T-helper 1 cell (primary cell): ENCODE measurements at places on chromosomes 2 and 18.

DNA sequence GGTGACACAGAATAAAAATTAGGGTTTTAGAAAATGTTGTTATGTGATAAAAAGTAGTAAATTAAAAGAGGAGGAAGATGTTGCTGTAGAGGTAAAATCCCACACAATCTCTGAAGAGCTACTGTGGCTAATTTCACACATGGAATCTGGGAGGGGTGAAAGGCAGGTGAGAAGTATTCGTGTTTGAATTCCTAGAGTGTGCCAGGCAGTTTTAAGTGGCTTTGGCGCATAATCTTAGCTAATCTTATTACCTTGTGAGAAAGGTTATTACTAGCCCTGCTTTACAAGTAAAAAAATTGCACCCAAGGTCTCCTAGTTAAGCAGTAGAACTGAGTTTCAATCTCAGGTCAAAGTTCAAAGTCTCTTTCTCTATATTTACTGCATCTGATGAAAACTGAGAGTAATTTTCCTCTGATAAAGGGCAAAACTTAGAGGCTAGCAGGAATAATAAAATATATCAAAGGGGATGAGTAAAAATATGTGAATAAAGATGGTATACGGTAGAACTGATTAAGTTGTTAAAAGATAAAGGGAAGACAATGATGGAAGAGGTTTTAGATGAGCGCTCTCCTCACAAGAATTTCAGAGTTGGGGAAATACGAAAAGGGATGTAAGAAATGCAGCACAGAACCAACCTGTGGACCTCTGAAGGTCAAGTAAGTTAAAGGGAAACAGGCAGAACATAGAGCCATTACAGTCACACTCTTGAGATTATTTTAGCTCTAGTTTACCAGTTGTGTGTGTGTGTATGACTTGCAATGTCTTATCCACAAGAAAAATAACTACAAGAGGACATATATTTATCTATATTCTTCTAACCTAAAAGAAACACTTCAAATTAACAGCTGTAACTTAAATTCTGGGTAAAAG is 34.8 kb downstream of the GAREM1 start:
- DNase-seq, result no peak

DNA sequence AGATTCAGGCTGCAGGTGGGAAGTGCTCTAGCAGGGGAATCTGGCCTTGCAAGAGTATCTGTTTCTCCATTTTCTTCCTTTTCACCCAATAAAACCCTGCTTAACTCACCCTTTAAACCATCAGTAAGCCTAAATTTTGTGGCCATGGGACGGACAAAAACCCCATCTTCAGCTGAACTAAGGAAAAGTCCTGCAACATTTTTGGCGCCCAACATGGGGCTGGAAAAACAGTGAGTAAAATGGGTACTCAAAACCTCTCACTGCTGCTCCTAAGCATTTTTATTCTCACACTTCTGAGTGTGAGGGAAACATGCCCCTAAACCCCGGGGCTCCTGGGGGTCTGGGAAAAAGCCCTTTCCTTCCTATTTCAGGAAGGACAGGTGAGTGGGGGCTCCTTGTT is 414.3 kb downstream of the ZNF804A start:
- no peak for DNase-seq

DNA sequence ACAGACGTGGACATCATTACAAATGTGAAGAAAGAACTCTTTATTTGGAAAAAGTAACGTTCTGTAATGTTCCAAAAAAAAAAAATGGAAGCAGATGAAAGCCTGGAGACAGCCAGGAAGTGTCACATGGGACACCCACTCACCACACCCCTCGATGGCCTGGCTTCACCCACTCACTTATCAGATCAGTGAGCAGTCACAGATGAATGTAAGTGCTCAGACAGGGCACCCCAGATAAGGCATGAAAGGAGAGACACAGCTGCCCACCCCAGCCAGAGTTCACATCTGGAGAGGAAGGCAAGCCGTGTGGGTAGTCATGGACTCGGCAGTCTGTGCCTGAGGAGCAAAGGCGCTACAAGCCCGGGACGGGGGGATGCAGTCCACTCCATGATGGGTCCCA is 105.2 kb downstream of the SEPTIN10 start:
- DNase-seq, result no peak

DNA sequence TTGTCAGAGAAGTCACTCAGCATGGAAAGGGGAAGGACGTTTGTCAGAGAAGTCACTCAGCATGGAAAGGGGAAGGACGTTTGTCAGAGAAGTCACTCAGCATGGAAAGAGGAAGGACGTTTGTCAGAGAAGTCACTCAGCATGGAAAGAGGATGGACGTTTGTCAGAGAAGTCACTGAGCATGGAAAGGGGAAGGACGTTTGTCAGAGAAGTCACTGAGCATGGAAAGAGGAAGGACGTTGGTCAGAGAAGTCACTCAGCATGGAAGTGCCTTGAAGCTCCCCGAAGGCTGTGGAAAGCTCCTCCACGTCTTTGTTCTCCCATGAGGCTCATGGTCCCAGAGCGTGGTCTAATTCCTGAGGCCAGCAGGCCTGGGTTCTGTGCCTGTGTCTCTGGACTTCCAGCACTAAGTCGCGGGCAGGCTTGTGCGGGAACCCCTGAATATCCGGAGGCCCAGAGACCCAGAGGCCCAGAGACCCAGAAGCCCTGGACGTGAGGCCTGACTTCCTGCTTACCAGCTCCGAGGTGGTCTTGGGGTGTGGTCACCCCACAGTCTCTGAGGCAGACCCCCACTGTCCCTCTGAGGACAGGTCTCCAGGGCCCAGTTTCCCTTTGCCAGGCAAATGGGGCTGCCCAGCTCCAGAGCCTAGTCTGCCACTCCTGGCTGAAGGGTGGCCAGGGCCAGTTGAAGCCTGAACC is 70.4 kb upstream of the TWIST2 start:
- DNase-seq, result no peak

GRCh38 chr2:118670276-118670675 is 177.2 kb downstream of the EN1 start:
- DNase-seq, result no peak

DNA sequence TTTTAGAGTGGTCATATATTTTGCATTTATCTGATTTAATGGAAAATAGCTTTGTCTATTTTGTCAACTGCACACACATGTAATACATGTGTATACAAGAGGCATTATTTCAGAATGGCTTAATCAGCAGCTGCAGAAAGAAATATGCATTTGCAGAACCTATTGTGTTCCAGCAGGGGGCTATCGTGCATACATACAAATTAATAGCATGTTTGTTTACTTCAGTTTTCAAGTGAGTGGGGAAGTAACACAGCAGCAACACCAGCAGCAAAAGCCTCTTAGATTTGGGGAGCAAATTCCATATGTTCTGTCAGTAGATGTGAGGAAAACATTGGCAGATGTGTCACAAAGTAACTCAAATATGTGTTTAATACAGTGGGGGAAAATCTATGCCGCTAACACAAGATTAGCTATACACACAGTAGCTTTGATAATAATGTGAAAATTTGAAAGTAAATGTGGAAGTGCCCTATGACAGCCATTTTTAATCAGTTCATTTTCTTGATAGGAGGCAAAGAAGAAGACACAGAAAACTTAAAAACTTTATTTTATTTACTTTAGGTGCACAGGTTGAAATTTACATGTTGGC is 218.1 kb downstream of the WDR7 start:
- no peak for DNase-seq

DNA sequence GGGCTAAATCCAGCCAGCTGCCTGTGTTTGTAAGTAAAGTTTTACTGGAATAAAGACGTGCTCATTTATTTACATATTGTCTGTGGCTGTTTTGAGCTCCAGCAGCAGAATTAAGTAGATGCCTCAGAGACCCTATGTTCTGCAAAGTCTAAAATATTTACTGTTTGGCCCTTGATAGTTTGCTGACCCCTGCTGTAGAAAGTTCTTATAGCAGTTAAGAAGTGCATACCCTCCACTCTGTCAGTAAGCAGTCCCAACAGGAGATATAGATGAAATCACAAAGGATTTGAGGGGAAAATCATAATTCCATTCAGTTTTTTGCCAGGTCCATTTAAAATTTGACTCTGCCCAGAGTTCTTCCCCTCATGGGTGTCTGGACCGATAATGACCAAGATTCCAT is 50.1 kb upstream of the ITM2C start:
- no peak for DNase-seq

GRCh38 chr18:44897816-44898215 is 217.1 kb downstream of the SETBP1 start:
- no peak for DNase-seq

- no peak for DNase-seq
Measured at GRCh38 chr18:35268821-35269220, 21.2 kb downstream of the ZSCAN30 start.

- DNase-seq, result no peak
Measured at GRCh38 chr2:218000136-218000535, 2.7 kb downstream of the TNS1 start.

DNA sequence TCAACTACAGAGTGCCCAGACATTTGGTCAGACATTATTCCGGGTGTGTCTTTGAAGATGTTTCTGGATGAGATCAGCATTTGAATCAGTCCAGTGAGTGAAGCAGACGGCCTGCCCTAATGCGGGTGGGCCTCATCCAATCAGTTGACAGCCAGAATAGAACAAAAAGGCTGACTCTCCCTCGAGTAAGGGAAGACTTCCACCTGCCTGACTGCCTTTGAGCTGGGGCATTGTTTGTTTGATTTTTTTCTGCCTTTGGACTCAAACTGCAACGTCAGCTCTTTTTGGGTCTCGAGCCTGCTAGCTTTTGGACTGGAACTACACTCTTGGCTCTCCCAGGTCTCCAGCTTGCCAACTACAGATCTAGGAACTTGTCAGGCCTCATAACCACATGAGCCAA is 111.7 kb upstream of the AGAP1 start:
- DNase-seq, result no peak

DNA sequence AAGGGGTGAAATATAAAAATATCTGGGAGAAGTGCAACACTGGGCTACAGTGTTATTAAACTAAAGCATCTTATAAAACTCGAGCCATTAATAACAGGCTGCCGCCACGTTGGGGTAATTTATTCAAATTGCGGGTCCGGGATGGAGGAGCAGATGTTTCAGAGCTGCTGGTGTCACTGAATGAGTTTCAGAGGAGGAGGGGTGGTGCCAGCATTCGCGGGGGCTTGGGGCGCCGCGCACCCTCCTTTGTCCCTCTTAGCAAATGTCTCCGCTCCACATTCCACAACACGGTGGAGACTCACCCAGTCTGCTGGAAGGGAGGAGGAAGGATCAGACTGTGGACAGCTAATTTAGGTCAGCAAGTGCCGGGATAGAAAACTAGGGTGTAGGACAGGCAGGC is 260.5 kb downstream of the CELF4 start:
- DNase-seq, result no peak

- DNase-seq, result no peak
Measured at GRCh38 chr2:166610913-166611305, 116.9 kb upstream of the SCN7A start.

- no peak for DNase-seq
Measured at GRCh38 chr2:30055548-30055947, 91.3 kb upstream of the YPEL5 start.

DNA sequence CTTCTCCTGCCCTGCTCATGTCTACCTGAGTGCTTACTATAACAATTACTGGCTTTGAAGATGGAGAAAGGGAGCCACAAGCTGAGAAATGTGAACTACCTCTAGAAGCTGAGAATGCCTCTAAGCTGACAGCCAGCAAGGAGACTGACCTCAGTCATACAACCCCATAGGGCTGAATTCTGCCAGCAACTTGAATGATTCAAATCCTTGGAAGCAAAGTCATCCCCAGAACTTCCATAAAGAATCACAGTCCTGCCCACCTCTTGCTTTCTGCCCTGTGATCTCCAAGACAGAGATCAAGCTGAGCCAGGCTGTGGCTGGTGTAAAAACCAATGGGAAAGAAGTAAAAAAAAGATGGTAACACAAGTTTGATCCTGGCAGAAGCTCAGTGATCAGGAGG is 288.2 kb upstream of the SPHKAP start:
- no peak for DNase-seq

DNA sequence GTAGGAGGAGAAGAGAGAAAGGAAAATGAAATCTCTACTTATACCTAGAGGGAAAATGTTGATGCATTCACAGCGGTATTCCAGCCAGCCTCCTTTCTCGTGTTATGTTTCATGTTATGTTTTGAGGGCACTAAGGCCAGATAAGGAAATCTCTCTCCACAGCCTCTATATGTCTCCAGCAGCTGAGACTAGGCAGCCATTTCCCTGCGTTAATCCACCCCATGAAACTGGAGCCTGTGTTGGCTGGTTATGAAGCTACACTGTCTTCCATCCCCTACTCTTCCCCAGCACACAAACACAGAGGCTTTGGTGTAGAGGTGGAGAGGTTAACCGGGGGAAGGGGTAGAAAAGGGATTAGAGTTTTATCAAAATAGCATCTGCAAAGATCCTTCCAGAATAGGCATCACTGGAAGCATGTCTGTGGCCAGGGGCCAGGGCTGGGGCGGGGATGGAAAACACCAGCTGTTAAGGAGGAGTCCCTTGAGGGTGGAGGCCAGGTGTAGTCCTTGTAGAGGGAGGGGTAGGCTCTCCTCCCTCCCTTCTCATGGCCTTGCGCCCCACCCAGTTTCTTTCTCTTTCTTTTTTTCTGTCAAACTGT is 100.9 kb upstream of the TNP1 start:
- no peak for DNase-seq

DNA sequence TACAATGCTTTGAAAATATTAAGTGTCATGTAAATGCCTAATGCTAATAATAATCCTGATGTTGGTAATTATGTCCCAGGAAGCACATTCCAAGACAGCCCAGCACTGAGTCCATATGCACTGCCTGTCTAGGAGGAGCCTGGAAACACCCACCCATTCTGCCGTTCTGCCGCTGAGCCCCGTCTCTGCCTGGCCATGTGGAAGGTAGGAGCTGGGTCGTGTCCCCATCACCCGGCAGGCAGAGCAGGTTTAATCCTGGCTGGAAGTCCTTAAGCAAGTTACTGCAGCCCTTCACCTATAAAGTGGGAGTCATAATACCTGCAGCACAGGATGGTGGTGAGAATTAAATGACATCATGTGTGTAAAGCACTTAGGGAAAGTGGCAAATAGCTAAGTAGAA is 13.1 kb upstream of the EN1 start:
- no peak for DNase-seq

DNA sequence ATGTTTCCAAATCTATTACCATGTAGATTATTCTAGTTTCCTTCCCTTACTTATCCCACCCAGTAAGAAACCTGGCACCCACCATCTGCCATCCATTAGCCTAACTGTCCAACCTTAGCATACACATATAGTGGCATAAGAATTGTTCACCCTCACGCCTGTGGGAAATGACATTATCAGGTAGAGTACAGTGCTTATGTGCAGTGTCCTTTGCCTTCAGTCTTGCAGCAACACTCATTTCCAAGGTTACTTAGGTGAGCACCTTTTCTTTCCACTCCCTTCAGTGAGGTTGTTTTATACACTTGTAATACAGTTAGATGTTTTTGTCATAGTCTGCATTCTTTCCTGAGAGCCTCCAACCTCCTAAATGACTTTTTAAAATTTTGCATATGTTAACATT is 18.1 kb downstream of the AQP12B start:
- DNase-seq, result no peak

- no peak for DNase-seq
Measured at GRCh38 chr2:237685408-237685807, 58.0 kb downstream of the LRRFIP1 start.

- DNase-seq, result no peak
Measured at GRCh38 chr18:79067611-79068010, 1.6 kb upstream of the ATP9B start.
